ENCODE measurements at places on chromosomes 6 and 20.
A peak's percentile ranks its signal among the peaks of the same experiment; 100 is the strongest.

DNA sequence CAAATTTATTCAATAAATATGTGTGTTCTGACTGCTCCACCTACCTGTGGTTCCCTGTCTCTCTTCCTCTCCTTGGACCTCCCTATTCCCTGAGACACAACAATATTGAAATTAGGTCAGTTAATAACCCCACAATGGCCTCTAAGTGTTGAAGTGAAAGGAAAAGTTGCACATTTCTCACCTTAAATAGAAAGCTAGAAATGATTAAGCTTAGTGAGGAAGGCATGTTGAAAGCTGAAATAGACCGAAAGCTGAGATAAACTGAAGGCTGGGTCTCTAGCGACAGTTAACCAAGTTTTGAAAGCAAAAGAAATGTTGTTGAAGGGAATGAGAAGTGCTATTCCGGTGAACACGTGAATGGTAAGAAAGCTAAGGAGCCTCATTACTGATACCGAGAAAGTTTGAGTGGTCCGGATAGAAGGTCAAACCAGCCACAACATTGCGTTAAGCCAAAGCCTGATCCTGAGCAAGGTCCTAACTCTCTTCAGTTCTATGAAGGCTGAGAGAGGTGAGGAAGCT, 34.1 kb downstream of the UST start:
- DNase-seq = no peak

DNA sequence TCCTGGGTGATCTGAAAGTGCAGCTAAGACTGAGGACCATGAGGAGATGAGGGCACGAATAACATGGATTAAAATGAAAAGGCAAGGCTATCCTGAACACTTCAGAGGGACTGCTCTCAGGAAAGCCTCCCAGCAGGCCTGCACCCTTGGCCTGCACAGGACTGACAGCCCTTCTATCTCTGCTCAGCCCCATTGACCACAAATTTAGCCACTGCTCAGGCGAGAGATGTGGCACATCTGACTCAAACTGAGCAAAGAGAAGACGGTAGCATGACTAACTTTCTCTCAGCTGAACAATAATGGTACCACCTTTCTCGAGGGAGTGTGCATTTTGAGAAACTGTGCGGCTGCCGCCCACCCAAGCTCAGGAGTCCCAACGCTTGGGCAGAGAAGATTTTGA, 257.5 kb downstream of the ADGB start:
- DNase-seq = no peak

DNA sequence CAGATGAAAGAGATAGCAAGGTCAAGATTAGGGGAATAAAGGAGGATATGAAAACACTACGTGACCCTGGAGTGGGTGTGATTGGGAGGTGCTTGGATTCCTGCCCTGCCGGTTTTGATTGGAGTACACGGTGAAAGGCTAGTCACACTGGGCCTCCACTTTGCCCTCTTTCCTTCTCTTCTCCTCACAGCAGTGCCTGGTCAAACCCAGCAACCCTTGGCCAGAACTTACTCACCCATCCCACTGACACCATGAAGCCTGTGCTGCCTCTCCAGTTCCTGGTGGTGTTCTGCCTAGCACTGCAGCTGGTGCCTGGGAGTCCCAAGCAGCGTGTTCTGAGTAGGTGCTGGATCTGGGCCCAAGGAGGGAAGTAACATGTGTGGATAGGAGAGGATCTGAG, at the start of gene WFDC13:
WFDC13 (plus strand) TSS at position 166 of the 400 bp plus-strand sequence; CDS start at position 252, 86 bp downstream.
- no peak for DNase-seq

GRCh38 chr6:90095788-90096187, 200.9 kb downstream of the BACH2 start:
- DNase-seq = no peak

DNA sequence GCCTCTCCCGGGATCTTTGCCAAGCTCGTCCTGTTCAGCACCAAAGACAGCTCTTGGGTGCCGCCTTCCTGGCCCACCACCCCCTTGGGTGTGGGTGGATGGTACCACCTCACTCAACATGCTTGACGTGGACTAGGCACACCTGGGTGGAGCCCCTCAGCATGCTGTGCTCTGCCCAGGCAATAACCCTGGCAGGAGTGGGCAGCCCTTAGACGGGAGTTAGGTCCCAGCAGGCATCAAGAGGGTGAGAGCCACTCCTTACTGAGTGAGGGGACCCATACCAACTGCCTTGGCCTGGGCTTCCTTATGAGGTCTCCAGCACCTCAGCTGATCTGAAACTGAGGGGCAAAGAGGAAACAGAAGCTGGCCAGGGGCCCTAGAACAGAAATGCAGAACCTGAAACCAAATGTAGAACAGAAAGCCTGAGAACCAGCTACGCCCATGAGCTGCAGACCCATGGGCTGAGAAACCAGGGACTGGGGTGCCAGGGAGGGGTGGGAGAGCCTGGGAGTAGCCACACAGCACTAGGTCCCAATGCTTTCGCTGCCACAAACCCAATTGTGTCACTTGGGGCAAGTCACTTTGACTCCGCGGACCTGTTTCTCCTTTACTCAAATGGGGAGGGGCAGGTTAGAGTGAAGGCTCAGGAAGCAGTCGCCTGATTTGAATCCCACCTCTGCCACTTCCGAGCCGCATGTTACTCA, 2.0 kb downstream of the FGD2 start:
- DNase-seq = no peak

DNA sequence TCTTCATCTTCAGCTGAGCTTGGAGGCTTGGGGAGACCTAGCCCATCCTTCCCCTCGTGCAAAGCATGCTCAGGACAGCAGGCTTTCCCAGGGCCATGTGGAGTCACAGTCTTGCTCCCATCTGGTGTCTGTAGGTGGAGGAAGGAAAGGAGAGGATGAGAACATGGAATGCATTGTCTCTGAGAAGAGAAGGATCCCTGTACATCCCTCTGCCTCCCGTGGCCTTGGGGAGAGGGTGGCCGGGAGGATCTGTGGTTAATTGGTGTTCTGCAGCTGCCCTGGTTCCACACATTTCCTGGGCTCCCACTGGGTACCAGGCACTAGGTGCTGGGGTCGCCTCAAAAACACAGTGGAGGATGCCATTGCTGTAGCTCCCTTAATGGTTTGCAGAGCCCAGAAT, 134.5 kb downstream of the PHACTR3 start:
- DNase-seq = no peak

GRCh38 chr20:2692886-2693285, 306 bp downstream of the EBF4 start:
- DNase-seq = no peak

DNA sequence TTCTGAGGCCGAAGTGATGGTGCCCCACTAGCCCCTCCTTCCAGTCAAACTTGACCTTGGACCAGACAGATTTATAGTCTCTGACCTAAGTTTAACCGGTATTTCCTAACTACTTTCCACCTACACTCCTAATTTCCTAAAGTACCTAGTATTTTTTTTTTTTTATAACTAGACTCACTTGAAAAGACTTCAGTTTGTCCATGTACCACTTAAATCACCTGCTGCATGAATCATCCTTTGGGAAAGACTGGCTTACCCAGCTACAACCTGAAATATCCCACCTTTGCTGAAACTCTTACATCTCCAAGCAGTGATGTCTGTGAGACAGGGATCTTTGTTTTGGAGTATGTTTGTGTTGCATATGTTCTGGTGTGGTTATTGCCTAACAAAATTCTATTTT, 71.1 kb downstream of the ZDHHC14 start:
- DNase-seq = no peak

DNA sequence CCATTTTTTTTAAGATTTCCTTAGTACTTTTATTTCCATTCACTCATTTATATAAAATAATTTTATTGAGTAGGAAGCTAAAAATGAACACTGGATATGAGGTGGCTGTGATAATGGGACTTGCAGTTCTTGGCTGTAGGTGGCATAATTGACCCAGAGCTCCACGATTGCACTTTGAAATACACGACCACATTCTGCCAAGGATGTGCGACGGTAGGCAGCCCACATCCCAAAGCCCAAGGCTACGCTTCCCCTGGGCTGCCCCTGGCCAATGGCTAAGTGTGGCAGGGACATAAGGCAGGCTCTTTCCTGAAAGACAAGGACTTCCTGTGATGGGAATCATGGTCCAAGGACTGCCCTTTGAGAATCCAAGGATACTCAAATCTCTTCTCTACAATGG, 43.7 kb upstream of the ADTRP start:
- DNase-seq = no peak

DNA sequence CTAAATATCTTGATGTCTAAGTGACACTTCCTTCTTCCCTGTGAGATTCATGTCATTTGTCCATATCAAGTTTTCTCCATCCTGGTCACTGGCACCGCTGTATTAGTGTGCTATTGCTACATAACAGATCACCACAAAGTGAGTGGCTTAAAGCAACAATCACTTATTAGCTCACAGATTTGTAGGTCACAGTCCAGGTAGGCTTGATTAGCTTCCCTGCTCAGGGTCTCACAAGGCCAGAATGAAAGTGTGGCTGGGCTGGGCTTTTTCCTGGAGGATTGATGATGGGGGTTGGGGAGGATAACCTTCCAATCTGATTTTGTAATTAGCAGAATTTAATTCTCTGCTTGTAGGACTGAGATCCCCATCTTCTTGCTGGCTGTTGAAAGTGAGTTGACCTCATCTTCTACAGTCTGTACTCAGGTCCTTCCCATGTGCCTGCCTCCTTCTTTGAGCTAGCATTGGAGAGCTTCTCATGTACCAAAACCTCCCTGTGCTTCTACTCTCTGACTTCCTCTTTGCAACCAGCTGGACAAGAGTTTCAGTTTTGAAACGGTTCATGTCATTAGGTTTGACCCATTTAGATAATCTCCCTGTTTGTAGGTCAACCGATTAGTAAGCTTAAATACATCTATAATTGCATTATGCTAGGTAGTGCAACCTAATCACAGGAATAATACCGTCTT, 152.4 kb upstream of the MAN1A1 start:
- no peak for DNase-seq

- peak; percentile 84 for DNase-seq
Measured at GRCh38 chr6:12354499-12354898, 64.3 kb downstream of the EDN1 start.

- DNase-seq = no peak
Measured at GRCh38 chr6:74755196-74755595, 450.7 kb downstream of the COL12A1 start.

DNA sequence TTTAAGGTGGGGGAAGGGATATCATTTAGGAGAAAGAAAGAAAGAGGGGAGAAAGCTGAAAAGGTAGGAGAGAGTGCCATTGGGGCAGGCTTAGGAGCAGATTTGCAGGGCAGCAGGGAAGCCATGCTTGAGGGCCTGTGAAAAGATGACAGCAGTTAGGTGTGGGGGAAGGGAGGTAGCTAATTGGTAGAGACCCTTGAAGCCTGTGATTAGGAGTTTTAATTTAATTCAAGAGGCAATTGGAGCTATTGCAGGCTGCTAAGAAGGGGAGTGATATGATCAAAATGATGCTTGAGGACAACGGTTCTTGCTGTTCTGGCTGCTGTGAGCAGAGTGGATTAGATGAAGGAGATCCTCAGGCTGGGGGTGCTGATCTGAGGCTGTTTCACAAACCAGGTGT, 24.5 kb upstream of the SEC63 start:
- no peak for DNase-seq

DNA sequence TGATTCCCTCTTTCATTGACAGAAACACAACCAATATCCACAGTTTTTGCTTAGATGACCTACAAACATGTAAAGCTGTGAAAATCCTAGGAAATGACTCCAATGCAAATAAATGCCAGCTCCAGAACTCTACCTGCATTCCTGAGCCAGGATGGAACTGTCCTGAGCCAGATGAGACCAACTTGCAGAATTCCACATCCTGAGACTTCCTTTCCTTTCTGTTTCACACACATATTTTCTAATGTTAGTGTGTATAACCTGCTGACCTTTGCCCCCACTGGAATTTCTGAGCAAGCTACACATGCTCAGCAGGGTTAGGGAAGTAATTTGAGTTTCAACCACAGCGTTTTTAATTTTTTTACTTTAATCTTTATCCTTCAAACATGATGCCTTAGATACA, 69.6 kb upstream of the ADGRF1 start:
- DNase-seq = no peak
